D721Med (cell line): ENCODE measurements at places on chromosomes 5 and 9.

DNA sequence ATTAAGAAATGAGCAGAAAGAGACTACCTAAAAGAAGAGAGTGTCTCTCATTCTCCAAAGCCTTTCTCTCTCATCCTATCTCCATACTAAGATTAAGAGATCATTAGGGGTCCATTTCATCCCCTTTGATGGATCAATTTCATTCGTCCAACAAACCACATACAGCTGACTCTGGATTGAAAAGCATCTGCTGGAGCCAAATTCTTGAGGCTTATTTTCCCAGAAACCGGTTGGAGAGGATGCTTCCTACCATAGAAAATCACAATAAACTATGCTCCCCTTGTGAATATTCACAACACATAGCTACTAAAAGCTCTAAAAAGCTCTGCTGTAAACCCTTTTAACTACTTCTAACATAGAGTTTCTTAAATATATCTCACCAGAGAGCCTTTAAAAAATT is 755.0 kb upstream of the ZNF608 start:
- DNase-seq, result no peak

- DNase-seq, result no peak
Measured at GRCh38 chr5:116739571-116739970, 164.9 kb upstream of the SEMA6A start.

GRCh38 chr5:118196229-118196628 is 792.1 kb downstream of the DTWD2 start:
- DNase-seq, result no peak

- DNase-seq, result no peak
Measured at GRCh38 chr9:132506977-132507669, 75.3 kb upstream of the BARHL1 start.

GRCh38 chr5:154696891-154697290 is 58.3 kb upstream of the LARP1 start:
- DNase-seq, result no peak

DNA sequence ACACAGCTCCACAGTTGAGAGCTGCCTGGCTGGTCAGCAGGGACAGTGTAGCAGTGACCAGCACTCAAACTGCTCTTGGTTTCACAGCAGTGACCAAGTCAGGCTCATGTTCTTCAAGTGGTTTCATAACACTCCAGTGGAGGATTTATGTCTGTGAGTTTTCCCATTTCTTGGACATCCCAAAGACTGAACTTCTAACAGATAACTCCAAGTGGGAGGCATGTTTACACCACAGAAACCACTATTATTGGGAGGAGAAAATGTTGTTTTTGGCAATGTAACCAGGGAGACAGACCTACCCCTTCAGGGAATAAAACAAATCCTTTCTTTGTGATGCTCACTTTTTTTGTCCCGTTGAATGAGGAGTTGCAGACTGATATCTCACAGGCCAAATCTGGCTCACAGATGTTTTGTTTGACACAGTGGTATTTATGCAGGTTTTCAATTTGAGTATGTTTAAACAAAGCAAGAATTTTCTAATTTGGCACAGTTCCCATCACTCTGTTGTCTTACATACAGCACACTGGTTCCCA is 141.5 kb downstream of the RMI1 start:
- DNase-seq, result no peak

DNA sequence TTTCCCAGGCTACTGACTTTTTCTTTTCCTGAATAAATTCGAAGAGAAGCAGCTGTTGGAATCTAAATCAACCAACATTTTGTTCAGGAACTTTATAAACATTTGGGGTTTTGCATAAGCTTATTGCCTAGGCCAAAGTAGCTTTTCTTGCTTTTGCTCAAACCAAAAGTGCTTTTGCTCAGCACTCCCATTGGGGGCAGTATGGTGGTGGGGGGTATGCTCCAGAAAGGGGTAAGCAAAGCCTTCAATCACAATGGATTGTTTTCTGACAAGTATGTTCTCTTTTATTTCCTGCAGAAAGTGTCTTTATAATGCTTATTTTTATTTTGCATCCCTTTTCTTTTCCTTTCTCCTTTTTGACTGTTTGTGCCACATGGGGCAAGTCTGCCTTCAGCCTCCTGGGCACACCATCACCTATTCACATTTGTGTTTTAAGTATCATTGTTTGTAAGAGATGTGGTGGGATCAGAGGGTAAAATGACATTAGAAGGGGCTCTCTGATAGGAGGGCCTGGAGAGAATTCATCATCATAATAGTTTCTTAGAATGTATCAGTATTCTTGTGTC is 86.0 kb downstream of the PRDM6 start:
- no peak for DNase-seq

GRCh38 chr9:108014353-108014752 is 524.8 kb upstream of the KLF4 start:
- DNase-seq, result no peak

GRCh38 chr9:134496413-134497282 is 145.0 kb upstream of the COL5A1 start:
- DNase-seq, result no peak

- DNase-seq, result peak; percentile 66
Measured at GRCh38 chr9:127589955-127590370, 22.1 kb upstream of the STXBP1 start.

DNA sequence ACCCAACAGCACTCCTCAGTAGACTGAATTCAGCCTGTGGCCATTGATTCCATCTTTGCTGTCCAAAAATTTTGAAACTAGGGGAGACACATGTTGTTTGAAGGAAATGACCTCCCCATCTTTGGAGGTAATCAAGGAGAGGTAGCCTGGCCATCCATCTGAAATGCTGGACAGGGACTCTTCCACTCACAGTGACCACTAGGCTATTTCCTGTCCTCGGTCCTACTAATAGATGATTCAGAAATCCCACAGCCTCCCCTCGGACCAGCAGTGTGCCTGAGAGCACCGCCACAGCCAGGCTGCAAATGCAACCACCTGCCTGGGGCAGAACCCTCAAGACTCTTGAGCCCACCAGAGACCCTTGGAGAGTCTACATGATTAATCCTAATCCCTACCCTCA is 12.5 kb downstream of the HRH2 start:
- no peak for DNase-seq

DNA sequence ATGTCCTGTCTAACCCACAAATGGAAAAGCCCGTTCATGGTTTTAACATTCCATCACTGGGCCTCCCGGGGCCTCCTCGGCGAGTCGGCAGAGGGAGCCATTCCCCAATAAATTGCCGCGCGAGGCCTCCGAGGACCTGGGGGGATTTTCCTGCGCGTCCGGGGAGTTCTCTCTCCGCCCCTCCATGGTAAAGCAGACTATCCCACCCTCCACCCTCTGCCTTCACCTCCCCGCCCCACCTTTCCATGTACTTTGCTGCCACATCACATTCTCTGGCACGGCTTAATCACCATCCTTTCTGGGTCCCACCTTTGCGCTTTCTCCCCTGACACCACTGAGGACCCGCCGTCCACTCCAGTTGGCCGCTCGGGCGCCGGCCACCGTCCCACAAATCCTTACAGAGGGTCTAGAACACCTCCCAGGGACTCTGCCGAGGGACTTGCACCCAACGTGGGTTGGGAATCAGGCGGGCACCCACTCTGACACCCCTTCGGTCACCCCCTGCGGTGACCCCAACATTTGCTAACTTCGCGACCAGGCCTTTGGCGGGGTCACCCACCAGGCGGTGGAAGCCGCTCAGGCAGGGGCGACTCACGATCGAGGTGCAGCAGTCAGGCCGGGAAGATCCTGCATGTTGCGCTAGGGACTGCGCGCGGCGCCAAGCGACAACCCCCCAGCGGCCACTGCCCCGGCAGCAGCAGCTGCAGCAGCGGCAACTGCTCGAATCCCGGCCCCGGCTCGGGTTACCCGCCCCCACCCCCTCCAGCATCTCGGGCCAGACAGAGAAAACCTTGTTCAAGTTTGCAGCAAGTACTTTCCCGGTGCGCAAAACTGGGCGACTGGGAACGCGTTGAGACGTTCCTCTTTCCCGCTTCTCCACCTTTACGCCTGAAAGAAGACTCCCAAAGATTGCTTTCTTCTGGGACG is at the start of gene MEGF10:
MEGF10 (plus strand) TSS at position 778 of the 927 bp plus-strand sequence. CDS start 40,513 bp downstream, outside the sequence.
- DNase-seq, result no peak

- DNase-seq, result no peak
Measured at GRCh38 chr9:114031037-114031630, 47.0 kb downstream of the AMBP start.

DNA sequence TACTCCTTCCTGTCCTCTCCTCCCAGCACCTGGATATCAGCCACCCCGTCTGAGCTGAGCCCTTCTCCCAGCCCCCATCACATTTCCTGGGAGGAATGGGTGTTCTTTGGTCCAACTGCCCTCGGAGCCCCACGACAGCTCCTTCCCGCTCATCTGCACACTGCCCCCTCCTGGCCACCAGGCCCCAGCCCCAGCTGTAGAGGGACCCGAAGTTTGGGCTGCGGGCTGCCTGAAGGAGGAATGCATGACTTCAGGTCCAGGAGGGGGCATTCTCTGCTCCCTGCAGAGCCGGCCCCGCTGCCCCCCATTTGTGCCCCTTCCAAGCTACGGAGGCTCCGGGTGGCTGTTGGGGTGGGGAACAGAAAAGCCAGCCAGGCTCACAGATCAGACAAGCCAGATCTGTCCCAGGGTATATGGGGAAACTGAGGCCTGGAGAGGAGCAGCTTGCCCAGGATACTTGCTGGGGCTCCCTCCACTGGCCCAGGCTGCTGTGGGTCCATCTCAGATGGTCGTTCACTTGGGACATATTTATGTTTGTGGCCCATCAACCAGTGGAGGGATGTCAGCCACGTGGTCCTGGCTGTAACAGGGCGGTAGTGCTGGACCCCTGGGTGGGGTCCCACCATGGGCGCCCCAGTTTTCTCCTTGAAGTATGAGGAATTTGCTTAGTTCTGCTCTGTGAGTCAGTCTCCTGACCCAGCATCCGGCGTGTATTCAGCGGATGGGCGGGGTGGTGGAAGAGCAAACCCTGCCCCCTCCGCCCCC is 33.1 kb downstream of the DAB2IP start:
- DNase-seq, result peak; percentile 55

DNA sequence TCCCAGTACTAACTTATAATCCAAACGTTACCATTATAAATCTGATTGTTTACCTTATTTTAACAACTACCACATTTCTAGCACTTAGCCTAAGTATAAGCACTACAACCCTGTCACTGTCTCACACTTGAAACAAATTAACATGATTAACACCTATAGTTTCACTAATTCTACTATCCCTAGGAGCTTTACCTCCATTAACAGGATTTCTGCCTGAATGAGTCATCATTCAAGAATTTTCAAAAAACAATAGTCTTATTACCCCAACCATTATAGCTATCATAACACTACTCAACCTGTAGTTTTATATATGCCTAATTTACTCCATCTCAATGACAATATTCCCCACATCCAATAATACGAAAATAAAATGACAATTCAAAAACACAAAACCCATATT is 89.6 kb downstream of the INSL6 start:
- no peak for DNase-seq

- DNase-seq, result no peak
Measured at GRCh38 chr9:86181379-86182315, 77.8 kb downstream of the C9orf153 start.

DNA sequence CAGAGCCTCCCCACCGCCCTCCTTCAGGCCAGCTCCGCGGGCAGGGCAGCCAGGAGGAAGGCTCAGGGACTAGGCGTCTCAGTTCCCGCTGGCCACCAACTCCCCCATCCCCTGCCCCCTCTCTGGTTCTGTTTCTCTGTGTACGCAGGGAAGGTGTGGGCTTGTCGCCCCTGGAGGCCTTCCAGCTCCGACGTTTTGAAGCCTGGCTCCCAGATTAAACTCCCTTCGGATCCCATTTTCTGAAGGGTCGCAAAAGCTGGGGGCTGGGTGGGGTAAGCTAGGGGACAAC is 346 bp downstream of the ATOX1 start:
- no peak for DNase-seq

GRCh38 chr9:7164440-7165330 is 406.9 kb downstream of the KDM4C start:
- DNase-seq, result no peak

GRCh38 chr5:74579215-74579614 is 61.3 kb downstream of the ENC1 start:
- no peak for DNase-seq

DNA sequence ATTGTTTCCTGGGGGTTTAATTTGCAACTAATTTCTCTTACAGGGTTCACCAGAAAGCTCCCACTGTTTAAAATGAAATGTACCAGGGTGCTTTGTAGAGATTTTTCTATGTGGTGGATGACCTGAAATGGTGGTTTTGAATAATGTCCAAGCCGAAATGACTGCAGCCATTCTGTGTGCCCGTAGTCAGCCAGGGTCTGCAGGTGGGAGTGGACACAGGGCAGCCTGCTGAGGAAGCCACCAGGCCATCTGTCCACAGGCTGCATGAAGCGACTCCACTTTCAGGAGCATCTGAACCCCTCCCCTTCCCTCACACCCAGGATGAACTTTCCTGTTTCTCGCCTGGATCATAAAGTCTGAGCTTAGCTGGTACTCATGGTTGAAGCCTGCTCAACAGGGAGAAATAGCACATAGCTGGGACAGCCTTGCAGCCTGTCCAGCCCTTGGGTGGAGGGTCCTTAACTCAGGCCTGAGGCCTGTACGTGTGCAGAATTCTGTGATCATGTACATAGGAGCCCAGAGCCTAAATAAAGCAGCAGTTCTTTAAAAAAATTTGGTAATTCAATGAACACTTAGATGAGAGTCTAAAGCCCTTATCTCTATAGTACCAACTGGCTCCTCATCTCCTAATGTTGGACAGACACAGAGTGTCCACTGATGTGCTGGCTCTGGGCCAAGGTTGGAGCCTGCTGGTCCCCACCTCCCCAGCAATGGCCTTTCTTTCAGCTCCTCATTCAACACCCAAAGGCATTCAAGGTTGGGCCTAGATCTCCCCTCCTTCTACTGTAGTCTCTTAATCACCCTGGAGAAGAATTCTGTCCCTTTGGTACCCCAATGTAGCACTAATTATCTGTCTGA is 72.8 kb downstream of the SHB start:
- DNase-seq, result no peak

- no peak for DNase-seq
Measured at GRCh38 chr5:133189881-133190280, 138.1 kb downstream of the HSPA4 start.

GRCh38 chr9:75200892-75201470 is 112.7 kb downstream of the OSTF1 start:
- DNase-seq, result no peak

- DNase-seq, result no peak
Measured at GRCh38 chr5:144151026-144151425, 19.4 kb downstream of the YIPF5 start.

DNA sequence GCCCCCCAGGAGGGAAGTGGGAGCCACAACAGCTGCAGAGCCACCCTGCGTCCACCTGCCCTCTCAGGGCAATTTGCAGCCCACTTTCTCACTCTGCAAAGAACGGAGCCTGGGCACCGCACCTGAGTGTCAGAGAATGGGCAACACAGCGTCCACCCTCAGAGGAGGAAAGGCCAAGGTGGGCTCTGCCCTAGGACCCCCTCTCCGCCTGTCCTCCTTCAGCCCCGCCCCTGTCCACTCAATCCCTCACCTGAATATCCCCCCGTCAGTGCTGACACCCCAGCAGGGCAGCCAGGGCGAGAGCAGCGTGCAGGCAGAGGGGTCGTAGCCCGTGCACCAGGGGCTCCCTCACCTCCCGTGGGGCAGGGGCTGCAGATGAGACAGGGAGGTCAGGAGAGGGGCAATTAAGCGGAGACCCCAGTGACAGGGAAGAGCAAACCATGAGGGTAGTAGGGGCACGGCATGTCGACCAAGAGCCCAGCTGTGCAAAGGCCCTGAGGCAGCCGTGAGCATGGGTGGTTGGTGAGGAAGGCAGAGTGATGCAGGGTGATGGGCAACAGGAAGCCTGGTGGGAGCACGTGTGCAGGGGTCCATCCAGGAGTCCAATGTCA is 140.3 kb downstream of the OLFM1 start:
- DNase-seq, result no peak

- no peak for DNase-seq
Measured at GRCh38 chr9:113907282-113907681, 31.2 kb downstream of the ZNF618 start.
